ENCODE measurements at places on chromosomes 3 and 15.

GRCh38 chr3:47347217-47347801 lies 33.5 kb upstream of the PTPN23 start:
- DNase-seq: no peak

GRCh38 chr3:14370720-14371572 lies 31.5 kb upstream of the SLC6A6 start:
- no peak for DNase-seq

DNA sequence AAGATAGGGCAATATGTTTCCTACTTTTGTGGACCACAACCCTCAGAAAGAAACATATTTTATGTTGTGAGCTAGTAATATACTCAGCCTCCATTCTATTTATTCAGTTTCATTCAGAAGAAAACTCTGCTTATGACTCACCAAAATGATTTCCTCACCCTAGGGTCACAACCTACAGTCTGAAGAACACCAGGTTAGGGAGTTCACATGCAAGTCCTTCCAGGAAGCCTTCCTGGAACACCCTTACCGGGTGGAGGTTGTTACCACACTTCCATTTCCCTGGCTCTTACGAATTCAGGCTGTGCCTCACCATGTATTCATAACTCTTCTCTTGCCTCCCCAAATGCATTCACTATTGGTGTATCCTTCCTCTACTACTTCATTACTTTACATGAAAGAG lies 228.0 kb upstream of the ADAMTS9 start:
- no peak for DNase-seq

DNA sequence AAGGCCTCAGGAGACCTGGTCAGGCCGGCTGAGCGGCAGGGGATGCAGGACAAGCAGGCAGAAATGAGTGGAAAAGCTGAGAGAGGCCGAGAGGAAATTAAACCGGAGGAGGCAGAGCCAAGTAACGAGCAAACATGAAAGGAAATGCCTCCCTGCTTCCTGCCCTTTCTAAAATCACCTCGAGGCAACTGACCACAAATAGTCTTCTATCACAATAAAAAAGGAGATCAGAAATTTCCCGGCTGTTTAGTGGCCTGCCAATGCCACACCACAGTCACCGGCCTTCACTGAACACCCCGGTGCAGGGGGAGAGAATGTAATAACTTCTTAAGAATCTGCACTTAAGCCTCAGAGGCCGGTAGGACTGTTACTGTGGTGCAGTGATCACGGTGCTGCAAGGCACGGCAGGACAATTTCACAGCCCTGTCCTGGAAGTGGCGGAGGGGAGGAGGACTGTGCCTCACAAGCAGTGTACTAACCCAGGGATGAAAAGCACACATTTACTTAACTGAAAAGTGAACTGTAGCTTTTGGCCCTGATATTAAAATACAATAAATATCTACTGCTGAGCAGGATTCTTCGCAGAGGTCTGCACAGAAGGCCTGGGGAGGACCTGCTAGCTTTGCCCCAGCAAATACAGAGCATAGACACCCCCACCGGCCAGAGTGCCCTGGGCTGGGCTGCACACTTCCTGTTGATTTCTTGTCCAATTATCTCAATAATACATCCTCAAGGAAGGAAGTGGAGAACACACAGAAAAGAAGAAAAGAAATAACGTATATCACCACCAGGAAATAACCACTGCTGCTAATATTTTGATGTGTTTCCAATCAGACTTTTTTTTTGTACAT lies 183.5 kb upstream of the NSMCE3 start:
- DNase-seq: no peak

DNA sequence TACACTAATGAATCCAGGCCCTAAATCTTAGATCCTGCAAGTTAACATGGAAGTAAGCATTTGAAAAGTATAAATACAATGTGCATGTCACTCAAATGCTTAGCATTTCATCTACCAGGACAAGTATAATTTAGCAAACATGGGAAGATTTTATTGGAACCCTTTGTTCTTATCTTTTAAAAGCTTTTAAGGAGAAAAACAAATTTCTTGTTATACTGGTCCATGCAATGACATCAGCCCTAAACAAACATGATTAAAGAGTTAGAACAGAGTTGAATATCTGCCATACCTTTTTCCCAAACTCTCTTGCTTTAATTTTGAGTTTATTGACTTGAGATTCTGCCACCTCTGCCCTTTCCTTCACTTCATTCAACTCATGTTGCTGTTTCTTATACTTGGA lies 87.0 kb downstream of the HHLA2 start:
- DNase-seq: no peak

- no peak for DNase-seq
Measured at GRCh38 chr15:62241135-62241770, 76.2 kb upstream of the C2CD4B start.

DNA sequence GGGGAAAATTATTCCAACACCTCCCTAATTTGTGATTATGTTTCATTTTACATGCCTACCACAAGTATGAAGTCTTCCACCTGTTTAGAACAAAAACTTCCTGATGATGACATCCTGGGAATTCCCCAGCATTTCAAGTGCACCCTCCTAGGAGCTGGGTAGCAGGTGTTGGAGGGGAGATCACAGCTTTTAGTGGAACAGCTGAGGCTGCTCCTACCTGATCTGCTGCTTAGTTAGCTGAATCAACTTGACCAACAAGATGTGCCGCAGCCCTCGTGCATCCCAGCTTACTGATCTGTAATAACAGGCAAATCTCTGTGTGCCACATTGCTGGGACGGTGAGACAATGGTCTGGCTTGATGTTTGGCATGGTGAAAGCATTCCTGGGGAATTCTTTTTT lies 29.7 kb downstream of the TRAK1 start:
- DNase-seq: no peak

DNA sequence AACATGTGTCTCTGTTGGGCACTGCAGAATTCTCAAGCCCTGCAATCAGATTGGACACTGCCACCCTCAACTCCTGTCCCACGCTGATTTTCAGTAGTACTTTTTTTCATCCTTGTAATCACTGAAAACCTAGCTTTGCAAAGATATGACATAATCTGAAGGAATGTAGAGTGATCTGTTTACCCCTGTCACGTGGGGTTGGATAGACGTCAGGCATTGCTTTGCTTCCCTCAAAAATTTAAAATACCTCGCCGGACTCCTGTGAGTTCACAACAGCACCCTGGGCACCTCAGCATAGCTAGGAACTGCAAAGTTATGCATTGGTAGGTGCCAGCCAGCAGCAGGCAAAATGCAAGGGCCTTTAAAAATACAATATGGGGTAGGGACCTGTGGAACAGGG lies 71.1 kb upstream of the OXTR start:
- no peak for DNase-seq

- no peak for DNase-seq
Measured at GRCh38 chr3:56484525-56485032, 16.3 kb upstream of the ERC2 start.

DNA sequence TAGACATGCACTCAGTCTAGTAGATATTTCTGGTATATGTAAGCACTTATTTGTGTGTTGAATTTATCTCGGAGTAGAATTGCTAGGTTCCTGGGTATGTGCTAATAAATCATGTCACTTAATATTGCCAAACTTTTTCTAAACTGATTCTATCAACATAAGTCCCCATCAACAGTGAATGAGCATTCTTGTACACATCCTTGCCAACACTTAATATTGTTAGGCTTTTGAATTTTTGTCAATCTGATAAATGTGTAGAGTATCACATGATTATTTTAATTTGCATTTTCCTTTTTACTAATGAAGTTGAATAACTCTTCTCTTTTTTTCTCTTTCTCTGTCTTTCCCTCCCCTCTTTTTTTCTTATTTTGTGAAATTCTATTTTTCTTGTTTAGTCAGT lies 33.3 kb upstream of the CEMIP start:
- DNase-seq: no peak

Data from central memory CD4-positive, alpha-beta T cell (primary cell).